ENCODE measurements at places on chromosomes 12 and 14.

DNA sequence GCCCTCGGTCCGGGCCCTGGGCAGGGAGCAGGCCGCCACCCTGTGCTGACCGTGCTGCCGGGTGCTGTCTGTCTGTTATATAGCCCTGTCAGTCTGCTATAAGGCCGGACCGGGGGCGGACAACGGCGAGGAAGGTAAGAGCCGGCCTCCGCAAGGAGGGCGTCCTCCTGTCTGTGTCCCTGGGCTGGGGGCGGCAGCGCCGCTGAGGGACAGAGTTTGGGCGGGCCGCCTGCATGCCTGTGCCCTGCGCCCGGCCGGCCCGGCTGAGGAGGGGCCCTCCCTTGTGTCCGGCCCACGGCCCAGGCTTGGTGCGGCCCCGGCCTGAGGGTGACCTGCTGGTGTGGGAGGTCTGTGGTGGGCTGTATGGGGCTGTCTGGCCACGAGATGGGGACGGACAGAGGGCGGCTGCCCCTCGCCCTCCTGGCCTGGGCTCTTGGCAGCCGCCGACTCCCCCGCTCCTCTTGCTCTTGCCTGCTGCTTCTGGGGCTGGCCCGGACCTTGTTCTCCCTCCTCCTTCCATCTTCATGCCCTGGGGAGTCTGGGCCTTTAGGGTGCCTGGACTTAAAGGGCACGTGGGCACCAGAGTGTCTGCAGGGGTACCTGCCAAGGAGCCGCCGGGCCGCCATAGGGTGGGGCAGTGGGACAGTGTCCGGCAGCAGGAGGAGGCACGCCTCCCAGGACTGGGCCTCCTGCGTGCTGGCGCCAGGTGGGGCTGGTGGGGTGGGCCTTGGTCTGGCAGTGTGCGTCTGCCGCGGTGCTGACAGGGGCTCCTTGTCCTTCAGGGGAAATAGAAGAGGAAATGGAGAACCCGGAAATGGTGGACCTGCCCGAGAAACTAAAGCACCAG, 25.1 kb upstream of the CRIP2 start:
- DNase-seq, result no peak

GRCh38 chr14:56145181-56145769, 27.1 kb downstream of the PELI2 start:
- DNase-seq, result no peak

- DNase-seq, result no peak
Measured at GRCh38 chr12:123917337-123917850, 55.2 kb downstream of the CCDC92 start.

DNA sequence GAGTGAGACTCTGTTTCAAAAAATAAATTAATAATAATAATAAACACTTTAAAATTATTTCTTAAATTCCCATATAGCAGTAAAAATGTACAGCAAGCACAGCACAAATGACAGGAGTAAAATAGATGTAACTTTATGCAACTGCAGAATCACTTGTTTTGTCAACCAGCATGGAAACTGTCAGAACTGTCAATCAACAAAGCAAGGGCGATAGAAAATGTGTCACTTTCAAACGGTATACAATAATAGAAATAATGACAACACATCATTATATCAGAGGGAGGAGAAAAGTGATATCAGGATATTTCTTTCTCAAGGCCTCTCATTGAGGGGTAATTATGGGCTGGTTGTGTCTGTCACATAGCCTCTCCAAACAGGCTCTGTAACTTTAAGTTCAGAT, 68.2 kb downstream of the KLHL28 start:
- no peak for DNase-seq

DNA sequence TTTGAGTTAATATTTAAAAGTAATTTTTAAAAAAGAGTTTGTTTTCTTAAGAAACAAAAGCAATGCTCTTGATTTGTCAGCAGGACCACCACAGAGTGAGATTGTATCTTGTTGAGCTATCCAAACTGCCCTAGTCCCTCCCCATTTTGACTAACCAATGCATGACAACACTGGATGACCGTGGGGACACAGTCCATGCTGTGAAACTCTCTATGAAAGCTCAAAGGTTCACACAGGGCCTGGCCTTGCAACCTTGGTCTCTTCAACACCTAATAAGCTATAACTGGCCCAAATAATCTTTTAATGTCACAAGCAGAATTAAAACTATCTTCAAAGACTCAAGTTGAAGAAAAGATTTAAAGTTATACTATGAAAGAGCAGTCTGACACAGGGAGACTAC, 13.5 kb downstream of the ETFRF1 start:
- DNase-seq, result no peak

GRCh38 chr12:109458086-109458485, 19.0 kb downstream of the KCTD10 start:
- no peak for DNase-seq

- DNase-seq, result no peak
Measured at GRCh38 chr12:24739106-24739779, 209.7 kb downstream of the BCAT1 start.

- DNase-seq, result no peak
Measured at GRCh38 chr14:87745507-87746118, 247.4 kb downstream of the GALC start.

DNA sequence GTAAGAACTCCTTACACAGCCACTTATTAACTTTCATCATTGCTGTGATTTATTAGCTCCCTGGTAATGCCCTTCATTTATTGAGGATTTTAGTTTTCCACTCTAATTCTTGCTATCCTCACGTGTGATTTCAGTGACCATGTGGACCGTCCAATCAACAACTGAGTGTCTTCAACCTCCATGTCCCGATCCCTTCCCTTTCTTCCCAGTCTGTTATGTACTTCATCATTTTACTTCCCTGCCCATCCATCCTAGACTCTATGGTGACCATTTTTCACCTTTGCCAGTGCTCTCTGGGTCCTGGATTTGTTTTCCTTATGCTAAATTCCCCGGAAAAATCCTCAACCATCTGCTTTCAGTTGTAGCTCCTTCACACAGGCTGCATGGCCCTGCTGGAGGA, 111.0 kb downstream of the MSRB3 start:
- no peak for DNase-seq

- no peak for DNase-seq
Measured at GRCh38 chr14:34935488-34935887, 47.3 kb upstream of the SRP54 start.

- no peak for DNase-seq
Measured at GRCh38 chr14:96497087-96497486, 5.1 kb upstream of the PAPOLA start.

- DNase-seq, result no peak
Measured at GRCh38 chr14:20179880-20180279, 10.8 kb upstream of the OR11G2 start.

DNA sequence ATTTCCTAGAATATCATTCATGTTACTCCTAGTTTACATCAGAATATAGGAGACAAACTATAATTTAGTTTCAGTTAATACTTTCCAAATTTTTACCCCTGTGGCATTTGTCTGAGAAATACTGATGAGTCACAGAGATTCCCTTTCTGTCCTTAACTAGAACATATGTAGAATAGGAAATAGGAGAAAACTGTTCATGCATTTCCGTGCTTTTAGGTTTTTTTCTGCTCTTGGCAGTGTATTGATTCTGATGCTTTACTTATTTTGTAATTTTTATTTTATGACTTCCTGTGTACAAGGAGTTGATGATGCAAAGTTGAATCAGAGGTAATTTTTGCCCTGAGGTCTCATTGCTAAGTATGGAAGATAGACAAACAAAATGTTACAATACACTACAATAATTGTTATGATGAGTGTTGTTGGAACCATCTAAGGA, 23.0 kb downstream of the MNAT1 start:
- DNase-seq, result peak; percentile 69

- DNase-seq, result no peak
Measured at GRCh38 chr12:109678719-109679118, 34.9 kb upstream of the FAM222A start.

- no peak for DNase-seq
Measured at GRCh38 chr14:31962920-31963319, 114.2 kb upstream of the ARHGAP5 start.

GRCh38 chr12:49797449-49797776, 30.8 kb downstream of the NCKAP5L start:
- DNase-seq, result no peak

DNA sequence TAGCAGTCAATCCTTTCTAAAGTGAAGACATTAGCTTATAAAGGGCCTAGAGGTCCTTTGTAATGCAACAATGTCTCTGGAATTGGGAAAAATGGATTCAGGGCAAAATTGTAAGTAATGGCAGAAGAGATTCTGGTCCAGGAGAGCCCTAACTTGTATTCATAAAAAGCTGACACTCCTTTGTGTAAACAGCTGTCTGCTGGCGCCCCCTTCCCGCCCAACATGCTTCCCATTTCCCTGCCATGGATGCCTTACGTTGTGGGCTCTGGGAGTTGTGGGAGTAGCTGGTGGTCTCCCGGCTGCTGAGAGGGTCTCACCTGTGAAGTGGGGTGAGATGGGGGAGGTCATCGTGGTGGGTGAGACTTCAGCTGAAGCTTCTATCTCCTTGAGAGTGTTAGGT, 2.3 kb downstream of the ACRBP start:
- DNase-seq, result no peak

GRCh38 chr12:53776872-53777271, 25.1 kb upstream of the CISTR start:
- DNase-seq, result no peak

DNA sequence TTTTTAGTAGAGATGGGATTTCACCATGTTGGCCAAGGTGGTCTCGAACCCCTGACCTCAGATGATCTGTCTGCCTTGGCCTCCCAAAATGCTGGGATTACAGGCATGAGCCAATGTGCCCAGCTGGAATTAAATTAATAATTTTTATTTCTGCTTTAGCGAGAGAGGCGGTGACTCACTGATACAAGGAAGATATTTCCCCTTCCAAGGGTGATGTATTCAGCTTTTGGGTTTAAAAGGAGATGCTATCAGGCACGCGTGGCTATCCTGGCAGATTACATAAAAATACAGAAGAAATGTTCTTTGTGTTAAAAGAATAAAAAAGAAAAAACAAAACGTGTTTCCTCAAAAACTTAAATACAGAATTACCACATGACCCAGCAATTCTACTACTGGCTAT, 12.4 kb upstream of the P2RX7 start:
- DNase-seq, result no peak
